ENCODE measurements at places on chromosomes 1 and 21.

- no peak for DNase-seq
These were observed 89.4 kb downstream of the PTPRU start for GRCh38 chr1:29325675-29326074.

DNA sequence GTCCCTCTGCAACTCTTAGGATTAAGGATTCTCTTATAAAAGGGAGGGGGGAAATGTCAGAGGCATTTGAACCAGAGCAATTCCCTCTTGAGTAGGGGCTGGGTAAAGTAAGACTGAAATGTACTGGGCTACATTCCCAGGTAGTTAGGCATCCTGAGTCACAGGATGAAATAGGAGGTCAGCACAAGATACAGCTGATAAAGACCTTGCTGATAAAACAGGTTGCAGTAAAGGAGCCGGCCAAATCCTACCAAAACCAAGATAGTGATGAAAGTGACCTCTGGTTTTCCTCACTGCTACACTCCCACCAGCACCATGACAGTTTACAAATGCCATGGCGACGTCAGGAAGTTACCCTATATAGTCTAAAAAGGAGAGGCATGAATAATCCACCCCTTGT lies 14.3 kb upstream of the COX20 start:
- DNase-seq: no peak

DNA sequence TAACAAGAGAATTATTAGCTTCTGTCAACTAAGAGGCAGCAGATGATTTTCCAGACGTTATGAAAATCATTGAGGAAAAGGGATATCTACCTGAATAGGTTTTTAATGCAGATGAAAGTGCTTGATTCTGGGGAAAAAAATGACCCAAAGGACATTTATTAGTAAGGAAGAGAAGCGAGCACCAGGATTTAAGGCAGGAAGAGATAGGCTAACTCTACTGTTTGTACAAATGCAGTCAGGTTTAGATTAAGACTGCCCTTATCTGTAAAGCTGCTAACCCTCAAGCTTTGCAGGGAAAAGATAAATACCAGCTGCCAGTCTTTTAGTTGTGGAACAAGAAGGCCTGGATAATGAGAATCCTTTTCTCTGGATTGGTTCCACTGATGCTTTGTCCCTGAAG lies 33.0 kb upstream of the LRIG2 start:
- no peak for DNase-seq

DNA sequence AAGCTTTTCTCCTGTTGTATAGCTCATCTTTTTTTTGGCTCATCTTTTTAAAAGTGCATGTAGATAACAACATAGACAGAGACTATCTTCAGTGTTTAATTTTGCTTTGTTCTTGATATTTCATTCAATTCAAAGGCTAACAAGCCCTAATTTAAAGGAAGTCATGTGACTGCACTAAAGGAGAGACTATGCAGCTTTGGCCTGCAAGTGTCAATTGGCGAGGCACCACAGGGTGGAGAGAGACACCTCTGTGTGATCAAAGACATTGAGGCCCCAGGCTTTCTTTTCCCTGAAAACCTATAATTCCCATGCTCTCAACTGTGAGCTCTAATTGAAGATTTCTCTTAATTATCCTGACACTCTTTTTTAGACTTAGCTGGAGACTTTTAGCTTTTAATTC lies 53.6 kb downstream of the CHODL start:
- no peak for DNase-seq

GRCh38 chr1:246760422-246761347 lies 36.5 kb downstream of the SCCPDH start:
- DNase-seq: no peak

GRCh38 chr1:151049458-151049857 lies 1.9 kb downstream of the C1orf56 start:
- DNase-seq: no peak

- no peak for DNase-seq
These were observed 51.9 kb upstream of the GJA8 start for GRCh38 chr1:147850737-147851136.

DNA sequence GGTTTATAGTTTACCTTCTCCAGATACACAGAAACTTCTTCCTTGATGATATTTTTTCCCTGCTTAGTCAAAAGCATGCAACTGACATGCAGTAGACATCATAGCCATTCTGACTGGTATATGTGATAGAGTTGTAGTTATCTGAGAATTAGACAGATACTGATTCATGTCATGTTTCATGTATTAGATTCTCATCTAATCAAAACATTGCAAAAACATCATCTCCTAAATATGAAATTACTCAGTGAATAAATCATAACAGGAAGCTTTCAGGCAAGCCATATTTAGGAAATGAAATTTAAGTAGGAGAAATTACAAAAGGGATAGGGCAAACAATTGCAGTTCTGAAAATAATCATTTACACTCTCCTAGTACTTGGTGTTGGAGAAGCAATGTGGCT lies 38.4 kb upstream of the ASB17 start:
- no peak for DNase-seq

- DNase-seq: peak; percentile 61
These were observed 186.4 kb upstream of the ZNHIT6 start for GRCh38 chr1:85894651-85895050.

GRCh38 chr1:182051938-182052337 lies 9.6 kb downstream of the ZNF648 start:
- DNase-seq: peak; percentile 19

GRCh38 chr21:14353726-14354125 lies 29.2 kb downstream of the HSPA13 start:
- no peak for DNase-seq

DNA sequence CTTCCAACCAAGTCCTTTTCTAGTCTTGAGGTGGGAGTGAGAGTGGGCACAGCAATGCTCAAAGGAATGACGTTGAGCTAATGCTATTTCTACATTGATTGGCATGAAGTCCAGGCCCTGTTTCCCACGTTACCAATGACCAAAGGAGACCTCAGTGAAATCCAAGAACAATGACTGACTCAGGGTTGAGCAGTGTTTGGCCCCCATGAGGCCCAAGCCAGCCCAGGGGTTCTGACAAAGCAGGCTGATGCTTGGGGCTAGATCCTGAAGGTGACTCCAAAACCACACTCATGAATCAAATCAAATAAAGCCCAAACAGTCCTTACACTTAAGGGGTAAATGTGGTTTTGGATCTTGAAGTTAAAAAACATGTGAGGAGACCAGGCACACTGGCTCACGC lies 278.5 kb upstream of the GJB5 start:
- DNase-seq: no peak

- no peak for DNase-seq
These were observed 70.6 kb upstream of the KIAA1614 start for GRCh38 chr1:180842052-180842451.

DNA sequence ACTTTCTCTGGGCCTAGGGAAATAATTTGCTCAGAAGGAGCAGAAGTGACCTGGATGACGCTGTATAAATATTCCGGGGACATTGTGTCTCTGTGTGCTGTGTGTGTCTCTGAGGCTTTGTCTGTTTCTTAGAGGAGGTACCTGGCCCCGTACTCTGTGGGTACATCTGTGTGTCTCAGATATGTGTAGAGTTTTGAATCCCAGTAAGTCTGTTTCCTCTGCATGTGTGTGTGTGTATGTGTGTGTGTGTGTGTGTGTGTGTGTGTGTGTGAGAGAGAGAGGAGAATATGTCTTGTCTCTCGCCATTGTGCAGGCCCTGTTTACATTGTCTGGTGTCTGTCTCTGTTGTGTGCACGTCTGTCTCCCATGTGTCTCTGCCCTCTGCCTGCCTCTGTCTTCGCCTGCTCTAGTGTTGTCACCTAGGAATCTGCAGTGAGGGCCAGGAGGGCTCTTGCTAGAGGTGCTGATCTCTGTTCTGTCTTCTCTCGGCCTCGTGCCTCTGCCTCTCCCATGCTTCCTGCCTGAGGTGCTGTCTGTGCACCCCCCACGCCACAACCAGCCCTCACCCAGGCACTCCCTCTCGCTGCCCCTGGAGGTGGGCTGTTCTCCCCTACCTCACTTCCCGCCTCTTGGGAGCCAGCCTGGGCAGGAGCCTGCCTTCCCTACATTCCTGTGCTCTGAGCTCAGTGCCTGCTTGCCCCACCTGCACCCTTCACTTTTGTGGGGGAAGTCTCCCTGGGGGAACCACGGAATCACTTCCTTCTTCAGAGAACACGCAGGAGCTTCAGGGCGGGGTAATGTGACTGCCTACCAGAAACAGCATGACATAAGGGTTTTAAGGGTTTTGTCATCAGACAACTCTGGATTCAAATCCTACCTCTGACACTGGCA lies 5.9 kb downstream of the MAP7D1 start:
- DNase-seq: peak; percentile 42

GRCh38 chr1:47703156-47703825 lies 265.4 kb downstream of the FOXD2 start:
- no peak for DNase-seq

DNA sequence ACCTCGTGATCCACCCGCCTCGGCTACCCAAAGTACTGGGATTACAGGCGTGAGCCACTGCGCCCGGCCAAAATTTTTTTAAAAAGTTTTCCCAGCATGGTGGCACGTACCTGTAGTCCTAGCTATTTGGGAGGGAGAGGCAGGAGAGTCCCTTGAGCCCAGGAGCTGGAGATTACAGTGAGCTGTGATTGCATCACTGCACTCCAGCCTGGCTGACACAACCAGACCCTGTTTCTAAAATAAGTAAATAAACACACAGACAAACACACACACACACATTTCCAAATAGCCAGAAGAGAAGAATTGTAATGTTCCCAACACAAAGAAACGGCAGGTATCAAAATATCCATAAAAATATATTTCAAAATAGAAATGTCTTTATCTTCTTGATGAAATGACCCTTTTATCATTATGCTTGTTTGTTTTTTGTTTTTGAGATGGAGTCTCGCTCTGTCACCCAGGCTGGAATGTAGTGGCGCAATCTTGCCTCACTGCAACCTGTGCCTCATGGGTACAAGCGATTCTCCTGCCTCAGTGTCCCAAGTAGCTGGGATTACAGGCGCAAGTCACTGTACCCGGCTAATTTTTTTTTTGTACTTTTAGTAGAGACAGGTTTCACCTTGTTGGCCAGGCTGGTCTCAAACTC lies 9.3 kb downstream of the HES2 start:
- no peak for DNase-seq

GRCh38 chr1:150976879-150977694 lies 2.5 kb upstream of the CERS2 start:
- peak; percentile 81 for DNase-seq

- DNase-seq: peak; percentile 81
These were observed 63.4 kb downstream of the CD2 start for GRCh38 chr1:116817582-116818064.

GRCh38 chr1:165886983-165887382 lies 59.6 kb downstream of the UCK2 start:
- no peak for DNase-seq

DNA sequence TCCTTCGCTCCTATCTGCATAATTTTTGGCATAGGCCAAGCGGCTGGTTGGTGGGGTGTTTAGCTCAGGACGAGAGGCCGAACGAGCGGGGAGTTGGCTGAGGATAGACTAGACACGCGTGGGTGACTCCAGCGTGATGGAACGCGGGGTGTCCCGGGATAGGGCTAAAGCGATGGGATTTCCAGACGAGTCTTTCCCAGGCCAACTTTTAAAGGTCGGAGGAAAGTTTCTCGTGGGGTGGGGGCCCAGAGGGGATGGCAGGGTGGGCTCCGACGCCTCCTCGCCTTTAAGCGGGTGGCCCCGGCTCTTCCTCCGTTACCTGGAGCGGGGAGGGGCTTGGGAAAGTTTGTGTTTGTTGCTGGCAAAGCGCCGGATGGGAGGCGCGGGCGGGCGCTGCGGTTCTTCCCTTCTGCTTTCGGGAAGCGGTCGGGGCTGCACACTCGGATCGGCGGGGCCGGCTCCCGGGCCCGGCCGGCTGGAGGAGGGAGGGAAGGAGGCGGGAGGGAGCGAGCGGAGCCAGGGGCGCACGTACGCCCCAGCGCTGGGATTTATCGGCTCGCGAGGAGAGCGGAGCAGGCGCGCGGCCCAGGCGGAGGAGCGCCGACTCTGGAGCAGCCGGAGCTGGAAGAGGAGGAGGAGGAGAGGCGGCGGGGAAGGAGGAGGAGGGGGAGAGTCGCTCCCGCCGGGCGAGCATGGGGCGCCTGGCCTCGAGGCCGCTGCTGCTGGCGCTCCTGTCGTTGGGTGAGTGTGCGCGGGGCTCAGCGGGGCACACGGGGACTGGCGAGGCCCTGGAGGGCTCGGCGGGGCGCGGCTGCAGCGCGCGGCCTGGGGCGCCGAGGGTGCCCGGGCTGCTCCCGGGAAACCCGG lies at the start of gene PTGFRN:
Gene PTGFRN, plus strand, starts transcription at position 405 of the 867 bp plus-strand sequence. Its CDS starts 288 bp downstream, at position 693.
- DNase-seq: peak; percentile 42

- DNase-seq: no peak
These were observed 49.1 kb upstream of the DR1 start for GRCh38 chr1:93296555-93297154.

DNA sequence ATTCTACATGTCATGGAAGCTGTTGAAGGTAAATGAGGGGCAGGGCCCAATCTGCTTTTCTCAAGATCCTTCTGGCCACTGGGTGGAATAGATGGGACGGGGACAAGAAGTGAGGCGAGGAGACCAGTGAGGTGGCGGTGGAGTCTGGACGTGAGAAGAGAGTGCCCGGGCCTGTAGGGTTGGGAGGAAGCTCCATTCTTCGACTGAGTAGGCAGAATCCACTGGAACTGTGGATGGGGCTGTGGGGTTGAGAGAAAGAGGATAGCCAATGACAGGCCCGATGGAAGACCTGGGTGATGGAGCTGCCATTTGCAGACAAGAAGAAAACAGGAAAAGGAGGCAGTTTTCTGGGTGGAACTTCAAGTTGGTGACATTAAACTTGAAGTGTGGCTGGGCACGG lies 10.3 kb downstream of the SLC1A7 start:
- no peak for DNase-seq

GRCh38 chr1:178465011-178465410 lies 31.8 kb downstream of the CLEC20A start:
- DNase-seq: no peak

Measured in Kasumi-1 (cell line).